ENCODE measurements at places on chromosomes 2 and 18.

- no peak for DNase-seq
Measured at GRCh38 chr2:54370405-54371104, 85.6 kb upstream of the SPTBN1 start.

DNA sequence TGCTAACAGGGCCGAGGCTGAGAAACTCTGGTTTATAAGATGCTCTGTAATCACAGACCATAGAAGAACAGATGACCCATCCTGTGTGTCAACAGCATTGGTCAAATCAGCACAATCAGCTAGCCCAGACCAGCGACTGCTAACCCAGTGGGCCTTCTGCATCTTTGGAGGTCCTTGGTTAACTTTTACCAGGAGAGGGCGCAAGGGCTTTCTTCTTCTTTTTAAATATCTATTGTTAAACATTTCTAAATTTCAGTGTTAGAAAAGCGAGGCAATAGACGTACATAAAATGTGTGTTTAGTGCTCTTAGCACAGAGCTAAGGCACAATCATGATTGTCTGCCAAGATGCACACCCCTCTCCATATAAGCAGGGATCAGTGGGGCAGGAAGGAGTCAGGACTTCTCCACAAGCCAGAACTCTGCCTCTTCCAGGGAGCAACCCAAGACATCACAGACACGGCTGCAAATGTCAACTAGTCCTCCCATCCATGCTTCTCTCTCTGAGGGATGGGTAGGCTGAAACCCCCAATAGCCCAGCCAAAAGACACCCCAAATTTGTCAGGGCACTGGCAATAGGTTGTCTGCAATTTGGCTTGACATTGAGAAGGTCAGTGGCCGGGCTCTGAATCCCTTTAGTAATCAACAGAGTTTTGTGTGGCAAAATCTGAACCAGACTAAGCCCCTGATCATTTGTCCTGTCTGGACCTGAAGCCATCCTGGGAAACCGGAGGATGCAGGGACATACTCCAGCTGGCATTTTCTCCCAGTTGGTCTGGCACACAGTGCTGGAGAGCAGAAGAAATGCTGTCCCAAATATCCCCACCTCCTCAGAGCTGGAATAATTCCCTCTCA lies 188.2 kb downstream of the BCL2 start:
- DNase-seq, result peak; percentile 70

- DNase-seq, result no peak
Measured at GRCh38 chr18:13635046-13635445, 91.3 kb downstream of the FAM210A start.

DNA sequence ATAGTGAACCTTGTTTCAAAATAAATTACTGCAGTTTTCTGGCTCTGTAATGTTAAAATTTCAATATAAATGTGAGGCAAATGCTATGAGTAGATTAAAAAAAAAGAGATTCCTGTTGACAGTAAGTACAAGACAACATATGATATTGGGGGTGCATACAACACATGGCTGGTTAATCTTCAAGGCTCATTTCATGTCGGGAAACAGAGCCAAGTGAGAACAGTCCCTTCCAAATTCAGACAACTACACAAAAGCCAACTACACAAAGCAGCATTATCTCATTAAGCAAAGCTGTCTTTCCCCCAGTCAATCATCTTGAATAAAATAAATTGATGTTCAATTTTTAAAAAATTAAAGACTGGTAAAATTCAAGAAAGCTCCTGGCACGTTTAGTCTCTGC lies 549.2 kb downstream of the CCDC85A start:
- no peak for DNase-seq

DNA sequence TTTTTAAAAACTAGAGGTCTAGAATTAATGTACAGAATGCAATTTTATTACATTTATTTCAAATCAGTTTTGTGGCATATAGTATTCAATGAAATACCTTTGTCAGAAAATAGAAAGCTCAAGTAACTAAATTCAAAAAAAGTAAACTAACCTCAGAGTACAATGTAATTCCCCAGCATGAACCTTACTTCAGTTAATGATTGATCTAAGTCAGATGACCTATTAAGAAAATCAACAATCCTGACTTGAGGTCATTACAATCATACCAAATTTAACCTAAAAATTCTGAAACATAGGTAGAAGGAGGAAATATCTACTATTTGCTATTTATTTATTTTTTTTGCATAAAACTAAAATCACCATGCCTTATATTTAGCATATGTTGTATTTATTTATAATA lies 142.9 kb downstream of the CCDC102B start:
- no peak for DNase-seq

DNA sequence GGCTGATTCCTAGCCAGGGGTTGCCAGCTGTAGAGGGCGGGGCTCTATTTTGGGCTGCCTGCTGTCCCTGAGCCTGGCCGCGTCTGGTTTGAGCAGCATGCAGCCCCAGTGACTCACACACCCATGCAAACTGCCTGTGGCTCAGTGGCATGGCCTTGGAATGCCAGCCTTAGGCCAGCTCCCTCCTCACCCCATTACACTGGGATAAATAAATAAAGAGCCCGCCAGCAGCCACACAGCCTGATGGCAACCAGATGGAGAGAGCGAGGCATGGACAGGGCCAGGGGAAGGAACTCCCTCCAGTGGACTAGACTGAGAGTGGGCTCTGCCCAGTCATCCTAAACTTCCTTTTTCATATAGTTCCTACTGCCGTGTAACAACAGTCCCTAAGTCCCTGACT lies 18.3 kb downstream of the NHEJ1 start:
- DNase-seq, result peak; percentile 88

DNA sequence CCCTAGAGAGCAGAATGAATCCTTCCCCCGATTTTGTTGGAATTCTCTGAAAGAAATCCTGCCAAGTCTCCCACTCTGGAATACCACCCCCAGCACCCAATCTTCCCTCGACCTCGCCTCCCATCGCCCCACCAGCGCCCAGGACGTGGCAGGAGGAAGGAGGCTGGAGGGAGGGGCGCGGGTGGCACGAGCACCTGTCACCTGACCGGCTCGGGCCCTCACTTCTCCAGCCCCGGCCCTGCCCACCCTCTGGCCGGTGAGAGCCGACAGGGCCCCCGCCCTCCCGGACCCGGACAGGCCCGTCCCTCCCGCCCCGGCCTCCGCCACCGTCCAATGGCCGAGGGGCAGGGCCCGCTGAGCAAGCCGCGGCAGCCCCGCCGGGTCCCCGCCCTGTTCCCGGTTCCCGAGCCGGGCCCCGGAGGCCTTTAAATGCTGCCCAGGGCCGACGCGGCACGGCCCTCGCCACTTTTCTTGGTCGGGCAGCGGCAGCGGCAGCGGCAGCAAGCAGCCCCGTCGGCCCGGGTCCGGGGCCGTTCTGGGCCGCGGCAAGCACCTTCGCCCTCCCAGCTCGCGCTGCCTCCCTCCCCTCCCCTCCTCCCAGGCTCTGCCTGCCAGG lies at the start of gene LGALSL:
TSS of gene LGALSL (plus strand) at position 393 of the 616 bp plus-strand sequence. CDS start 384 bp downstream, outside the sequence.
- DNase-seq, result peak; percentile 29

Data from astrocyte of the spinal cord (primary cell).